ENCODE measurements at places on chromosomes 13 and 19.

- DNase-seq = no peak
These were observed 24.1 kb upstream of the PTPRS start for GRCh38 chr19:5364674-5365073.

DNA sequence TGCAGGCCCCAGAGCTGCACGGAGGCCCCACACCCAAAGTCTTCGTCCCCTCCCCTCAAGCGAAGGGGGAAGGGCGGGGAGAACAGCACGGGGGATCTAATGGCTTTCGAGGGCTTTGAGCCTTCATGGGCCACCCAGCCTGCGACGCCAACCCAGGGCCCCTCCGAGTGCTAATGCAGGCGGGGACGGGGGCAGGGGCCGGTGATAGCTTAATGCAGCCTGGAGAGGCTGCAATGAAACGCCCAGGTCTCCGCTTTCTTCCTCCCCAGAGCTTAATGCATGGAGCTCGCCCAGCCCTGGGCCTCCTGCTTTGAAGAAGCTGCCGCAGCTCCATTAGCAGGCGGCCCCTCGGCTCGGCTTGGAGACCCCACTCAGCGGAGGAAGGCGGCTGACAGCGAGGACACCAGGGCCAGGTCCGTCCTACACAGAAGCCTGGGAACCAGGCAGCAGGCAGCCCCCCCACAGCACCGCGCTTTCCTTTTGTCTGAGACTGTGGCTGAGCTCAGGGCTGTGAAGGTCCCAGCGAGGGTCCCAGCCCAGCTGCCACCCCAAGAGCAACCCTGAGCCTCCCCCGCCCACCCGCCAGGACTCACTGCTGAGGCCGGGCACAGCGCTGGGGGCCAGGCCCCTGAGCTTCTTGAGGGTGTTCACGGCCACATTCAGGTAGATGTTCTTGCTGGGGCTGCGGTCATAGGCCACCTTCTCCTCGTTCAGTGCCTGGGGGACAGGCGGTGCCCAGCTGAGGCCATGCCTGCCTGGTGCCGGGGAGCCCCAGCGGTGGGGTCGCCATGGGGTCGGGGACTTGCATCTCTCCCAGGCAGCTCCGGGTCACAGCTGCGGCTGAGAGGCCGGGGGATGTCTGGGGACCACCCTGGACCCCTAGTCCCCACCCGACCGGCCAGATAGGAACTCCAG lies 7.5 kb upstream of the ATP8B3 start:
- DNase-seq = no peak

DNA sequence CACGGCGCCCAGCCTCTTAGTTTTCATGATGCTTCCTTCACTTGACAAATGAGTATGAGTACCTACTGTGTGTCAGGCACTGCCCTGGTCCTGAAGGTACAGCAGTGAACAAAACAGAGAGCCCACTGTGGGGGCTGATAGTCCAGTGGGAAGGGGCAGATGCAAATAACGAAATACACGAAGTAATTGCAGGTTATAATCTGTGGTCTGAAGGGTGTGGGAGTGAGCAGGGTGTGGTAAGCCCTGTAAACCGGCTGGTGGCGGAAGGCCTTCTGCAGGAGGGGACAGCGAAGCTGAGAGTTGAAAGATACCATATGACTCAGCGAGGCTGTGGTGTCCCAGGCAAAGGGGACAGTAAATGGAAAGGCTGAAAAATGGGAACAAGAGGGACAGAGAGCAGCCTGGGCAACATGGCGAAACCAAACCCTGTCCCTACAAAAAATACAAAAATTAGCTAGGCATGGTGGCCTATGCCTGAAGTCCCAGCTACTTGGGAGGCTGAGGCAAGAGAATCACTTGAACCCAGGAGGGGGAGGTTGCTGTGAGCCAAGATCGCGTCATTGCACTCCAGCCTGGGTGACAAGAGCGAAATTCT lies 60.5 kb downstream of the MAP4K1 start:
- DNase-seq = no peak

DNA sequence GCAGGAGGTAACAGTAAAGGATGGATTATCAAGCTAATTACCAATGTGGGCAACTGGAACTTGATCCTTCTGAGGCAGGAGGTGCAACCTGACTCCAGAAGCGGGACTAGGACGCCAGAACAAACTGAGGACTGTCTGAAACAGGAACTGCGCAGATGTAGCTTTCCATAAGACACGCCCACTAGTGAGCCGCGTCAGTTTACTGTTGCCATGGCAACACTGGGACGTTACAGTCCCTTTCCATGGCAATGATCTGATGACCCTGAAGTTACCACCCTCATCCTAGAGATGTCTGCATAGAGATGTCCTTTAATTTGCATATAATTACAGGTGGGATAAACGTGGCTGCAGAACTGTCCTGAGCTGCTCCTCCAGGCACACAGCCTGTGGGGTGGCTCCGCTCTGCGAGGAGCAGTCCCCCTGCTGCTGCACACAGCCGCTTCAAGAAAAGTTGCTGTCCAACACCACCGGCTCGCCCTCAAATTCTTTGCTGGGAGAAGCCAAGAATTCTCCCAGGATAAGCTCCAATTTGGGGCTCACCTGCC lies 816.6 kb downstream of the UQCRFS1 start:
- no peak for DNase-seq

GRCh38 chr19:54206831-54207177 lies 6.1 kb downstream of the RPS9 start:
- DNase-seq = no peak

GRCh38 chr13:92172191-92172590 lies 773.8 kb downstream of the GPC5 start:
- no peak for DNase-seq

DNA sequence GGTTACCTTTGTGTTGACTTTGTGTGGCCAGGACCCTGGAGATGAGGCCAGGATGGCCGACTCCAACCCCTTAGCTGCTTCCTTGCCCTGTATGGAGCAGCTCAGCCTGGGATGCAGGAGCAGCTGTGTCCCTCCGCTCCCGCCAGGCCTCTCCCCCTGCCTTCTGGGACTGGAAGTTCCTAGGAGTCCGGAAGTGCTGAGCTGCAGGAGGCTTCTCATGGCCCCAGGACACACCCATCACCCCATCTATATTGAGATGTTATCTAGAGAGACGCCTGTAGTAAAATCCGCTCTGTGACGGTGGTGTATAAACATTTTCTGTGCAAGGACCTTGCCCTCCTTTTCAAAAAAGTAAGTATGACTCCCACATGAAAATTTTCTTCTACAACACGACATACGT lies 27.0 kb downstream of the WTIP start:
- DNase-seq = no peak

- DNase-seq = no peak
These were observed 158.9 kb downstream of the CACNA1A start for GRCh38 chr19:13347367-13347766.

GRCh38 chr19:54439174-54439851 lies 9.7 kb upstream of the LENG8 start:
- DNase-seq = peak; percentile 31

GRCh38 chr19:48689449-48689848 lies 6.3 kb upstream of the FUT2 start:
- no peak for DNase-seq

DNA sequence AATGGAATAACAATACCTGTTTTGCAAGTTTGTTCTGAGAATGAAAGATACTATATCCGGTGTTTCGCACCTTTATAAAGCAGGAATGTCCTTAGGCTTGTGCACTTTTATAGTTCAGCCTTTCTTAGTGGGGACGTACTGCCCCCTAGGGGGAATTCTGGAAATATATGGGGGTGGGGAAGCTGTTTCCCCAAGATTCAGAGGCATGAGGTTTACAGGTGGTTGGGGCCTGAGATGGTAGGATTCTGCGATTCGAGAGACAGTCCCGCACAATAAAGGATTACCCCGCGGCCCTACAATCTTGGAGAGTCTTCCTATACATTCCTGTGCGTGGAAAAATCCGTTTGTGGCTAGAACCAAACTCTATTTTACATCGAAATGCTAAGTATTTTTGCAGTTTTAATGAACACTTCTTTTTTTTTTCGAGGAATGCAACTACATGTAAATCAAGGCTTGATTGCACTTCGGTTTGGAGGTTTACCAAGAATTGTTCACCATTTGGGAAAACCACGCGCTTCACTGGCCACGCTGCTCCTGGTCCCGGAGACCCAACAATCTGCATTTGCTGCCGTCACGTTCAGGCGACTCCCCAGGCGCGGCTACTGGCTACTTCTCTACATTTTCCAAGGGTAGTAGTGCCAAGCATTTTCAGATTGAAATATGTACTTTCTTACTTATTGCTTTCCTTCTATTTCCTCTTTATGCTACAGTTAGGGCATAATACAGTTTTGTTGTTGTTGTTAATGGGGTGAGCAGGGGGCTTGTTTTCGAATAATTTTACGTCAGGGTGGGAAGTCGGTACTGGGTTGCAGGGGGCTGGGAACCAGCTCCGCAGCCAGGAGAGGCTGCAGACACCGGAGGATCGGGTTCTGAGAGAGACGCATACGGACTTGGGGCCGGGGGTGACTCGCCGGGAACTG lies 830 bp downstream of the NEK5 start:
- DNase-seq = peak; percentile 42

GRCh38 chr13:72122661-72123255 lies 255.8 kb upstream of the DACH1 start:
- no peak for DNase-seq

DNA sequence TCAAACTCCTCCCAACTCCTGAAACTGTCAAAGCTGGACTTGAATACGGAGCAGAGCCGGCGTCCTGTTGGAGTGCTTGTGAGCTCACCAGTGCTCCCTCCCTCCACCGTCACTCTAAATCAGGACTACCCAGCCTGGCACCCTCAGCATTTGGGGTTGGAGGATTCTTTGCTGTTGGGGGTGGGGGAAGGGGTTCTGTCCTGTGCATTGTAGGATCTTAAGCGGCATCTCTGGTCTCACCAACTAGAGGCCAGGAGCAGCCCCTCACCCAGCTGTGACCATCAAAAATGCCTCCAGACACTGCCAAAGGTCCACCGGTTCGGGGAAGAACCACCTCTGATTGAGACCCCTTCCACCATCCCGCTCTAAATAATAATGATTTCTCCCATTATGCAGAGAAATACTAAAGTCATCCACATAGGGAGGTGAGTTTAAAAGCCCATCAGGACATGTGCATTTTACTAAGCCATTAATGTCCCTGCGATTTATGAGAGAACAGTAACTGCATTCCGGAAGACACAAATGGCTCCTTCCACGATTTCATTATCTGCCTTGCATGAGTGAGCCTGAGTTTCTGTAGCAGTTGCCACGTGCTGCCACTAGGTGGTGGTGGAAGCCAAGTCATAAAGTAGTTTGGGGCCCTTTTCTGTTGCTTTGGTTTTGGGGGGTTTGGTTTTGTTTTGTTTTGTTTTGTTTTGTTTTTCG lies 16.1 kb upstream of the USP29 start:
- DNase-seq = peak; percentile 76

- DNase-seq = no peak
These were observed 123.7 kb upstream of the MRI1 start for GRCh38 chr19:13640611-13641010.

- no peak for DNase-seq
These were observed 42.8 kb downstream of the BICRA start for GRCh38 chr19:47651691-47652090.

DNA sequence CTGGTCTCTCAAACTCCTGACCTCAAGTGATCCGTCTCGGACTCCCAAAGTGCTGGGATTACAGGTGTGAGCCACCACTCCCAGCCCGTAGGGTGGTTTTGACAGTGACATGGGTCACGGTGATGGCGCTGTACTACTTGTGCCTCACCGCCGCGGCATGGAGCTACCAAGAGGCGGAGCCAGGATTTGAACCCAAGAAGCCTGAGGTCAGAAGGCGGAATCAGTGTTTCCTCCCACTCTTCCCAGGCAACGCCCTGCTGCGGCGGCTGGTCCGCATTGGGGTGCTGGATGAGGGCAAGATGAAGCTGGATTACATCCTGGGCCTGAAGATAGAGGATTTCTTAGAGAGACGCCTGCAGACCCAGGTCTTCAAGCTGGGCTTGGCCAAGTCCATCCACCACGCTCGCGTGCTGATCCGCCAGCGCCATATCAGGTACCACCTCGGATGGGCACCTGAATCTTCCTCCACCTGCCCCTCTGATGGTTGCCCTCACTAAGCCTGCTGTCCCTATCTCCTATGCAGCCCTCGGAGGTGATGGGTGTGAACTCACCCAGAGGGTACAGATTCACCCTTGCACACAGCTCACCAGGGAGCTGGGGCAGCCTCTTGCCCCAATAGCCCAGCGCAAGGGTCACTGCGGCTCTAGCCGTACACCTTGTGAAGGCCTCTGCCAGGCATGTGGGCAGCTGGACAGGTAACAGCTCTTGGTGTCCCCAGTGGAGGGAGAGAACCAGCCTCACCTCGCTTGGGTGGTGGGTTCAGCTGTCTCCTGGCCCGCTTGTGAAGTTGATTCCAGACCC lies 5.6 kb downstream of the RPS9 start:
- DNase-seq = no peak

- no peak for DNase-seq
These were observed 1694.4 kb downstream of the EFNB2 start for GRCh38 chr13:104841110-104841509.

DNA sequence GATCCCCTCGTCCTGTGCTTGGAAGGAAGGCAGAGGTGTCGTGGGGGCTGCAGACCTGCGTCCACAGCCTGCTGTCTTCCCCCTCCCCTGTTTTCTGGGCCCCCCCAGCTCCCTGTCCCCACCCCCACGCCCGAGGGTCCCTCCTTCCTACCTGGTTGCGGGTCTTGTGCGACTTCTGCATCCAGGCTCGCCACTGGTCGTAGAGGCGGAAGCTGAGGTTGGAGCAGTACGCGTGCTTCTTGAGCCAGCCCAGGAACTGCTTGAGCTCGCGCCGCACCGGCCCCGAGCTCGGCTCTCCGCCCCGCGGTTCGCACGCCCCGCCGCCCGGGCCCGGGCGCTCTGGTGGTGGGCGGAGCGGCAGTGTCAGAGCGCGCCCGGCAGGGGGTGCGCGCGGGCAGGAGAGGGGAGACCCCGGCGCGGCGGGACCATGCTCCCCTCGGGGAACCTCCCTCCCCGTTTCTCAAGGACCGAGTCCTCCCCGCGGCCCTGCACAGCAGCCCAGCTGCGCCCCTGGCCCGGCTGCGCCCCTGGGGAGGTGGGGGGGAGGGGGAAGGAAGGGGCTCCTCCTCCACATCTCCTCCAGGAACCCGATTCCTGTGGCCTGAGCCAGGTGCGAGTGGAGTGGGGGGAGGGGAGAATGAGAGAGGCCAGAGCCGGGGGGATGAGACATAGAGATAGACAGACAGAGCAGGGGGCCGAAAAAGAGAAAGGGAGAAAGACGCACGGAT lies 5.7 kb downstream of the REX1BD start:
- peak; percentile 85 for DNase-seq

DNA sequence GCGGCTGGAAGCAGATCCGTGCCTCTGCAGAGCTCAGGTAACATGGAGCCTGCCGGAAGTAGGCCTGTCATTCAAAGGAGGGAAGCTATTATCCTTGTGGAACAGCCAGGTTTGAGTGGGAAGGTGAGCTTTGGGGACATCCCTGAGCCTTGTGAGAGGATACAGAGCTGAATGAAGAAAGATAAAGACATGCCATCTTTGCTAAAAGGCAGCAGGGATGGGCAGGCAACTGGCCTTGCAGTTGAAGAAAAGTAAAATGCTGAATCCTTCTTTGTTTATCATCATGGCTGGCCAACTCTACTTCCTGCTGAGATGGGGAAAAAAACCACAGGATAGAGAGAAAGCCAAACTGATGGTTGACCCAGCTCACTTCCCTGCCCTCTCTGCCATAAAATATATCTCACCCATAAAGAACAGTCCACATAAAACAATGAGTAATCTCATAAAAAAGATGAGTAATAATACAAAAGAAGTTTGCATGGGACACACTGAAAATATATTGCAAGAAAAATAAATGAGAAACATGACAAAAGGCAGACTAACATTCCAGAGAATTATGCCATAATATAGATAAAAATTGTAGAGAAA lies 226.3 kb downstream of the DLEU7 start:
- DNase-seq = no peak

- no peak for DNase-seq
These were observed 236.5 kb downstream of the FOXO1 start for GRCh38 chr13:40429706-40430545.
